ENCODE measurements at places on chromosomes 6 and 20.

GRCh38 chr6:148240461-148240840 is 102.2 kb upstream of the SASH1 start:
- no peak for DNase-seq

DNA sequence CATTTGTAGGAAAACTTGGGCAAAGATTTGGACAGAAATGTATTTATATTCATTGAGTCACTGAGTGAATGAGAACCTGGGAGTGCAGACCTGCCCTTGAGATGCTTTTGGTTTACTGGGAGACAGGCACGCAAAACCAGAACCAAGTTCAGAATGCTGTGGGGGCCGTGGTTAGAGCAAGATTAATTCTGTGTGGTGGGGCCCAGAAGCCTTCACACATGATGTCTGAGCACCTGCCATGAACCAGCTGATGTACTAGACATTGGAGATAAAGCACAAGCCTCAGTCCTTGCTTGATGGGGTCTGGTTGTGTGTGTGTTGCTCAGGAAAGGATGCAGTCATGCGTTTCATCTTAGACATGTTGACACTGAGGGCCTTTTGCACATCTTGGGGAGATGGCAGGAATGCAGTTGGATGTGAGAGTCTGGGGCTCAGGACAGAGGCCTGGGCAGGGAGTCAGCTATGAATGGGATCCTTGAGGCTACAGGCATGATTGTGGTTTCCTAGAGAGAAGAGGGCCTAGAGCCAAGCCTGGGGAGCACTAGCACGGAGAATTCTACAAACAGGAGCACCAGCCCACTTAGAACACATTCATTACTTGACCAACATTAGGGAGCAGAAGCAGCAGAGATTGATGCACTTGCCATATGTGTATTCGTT is 114.3 kb upstream of the TMEM181 start:
- DNase-seq = no peak

DNA sequence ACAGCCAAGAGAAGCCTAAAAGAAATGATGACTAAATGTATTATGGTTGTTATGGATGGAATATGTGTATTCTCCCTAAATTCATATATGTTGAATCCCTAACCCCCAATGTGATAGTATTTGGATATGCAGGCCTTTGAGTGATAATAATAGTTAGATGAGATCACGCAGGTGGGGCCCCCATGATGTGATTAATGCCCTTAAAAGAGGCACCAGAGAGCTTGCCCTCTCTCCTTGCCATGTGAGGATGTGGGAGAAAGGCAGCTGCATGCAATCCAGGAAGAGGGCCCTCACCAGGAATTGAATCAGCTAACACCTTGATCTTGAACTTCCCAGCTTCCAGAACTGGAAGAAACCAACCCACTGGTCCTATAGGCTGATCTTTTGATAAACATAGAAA is 190.6 kb upstream of the TCF21 start:
- DNase-seq = no peak

DNA sequence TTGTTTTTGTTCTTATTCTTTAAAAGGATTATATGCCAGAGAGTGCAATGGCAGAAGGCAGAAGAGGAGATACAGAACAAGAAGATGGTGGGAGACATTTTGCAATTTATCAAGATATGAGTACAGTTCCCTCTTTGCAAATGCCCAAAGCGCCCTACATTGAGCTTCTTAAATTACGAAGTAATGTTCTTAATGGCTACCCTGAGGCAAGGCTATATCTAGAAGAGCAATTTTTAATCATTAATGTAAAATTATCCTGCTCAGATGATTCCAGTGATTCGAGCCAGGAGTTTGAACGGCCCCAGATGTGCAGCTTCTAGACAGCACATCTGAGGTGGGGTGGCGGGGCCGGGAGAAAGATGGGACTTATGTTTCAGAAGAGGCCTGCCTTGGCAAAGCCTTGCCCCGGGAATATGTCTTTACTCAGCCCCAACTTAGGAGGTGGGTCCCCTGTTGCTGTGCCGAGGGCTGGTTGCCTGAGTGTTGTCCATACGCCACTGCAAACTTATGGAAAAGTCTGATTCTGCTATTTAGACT is 84.9 kb upstream of the MLN start:
- no peak for DNase-seq

DNA sequence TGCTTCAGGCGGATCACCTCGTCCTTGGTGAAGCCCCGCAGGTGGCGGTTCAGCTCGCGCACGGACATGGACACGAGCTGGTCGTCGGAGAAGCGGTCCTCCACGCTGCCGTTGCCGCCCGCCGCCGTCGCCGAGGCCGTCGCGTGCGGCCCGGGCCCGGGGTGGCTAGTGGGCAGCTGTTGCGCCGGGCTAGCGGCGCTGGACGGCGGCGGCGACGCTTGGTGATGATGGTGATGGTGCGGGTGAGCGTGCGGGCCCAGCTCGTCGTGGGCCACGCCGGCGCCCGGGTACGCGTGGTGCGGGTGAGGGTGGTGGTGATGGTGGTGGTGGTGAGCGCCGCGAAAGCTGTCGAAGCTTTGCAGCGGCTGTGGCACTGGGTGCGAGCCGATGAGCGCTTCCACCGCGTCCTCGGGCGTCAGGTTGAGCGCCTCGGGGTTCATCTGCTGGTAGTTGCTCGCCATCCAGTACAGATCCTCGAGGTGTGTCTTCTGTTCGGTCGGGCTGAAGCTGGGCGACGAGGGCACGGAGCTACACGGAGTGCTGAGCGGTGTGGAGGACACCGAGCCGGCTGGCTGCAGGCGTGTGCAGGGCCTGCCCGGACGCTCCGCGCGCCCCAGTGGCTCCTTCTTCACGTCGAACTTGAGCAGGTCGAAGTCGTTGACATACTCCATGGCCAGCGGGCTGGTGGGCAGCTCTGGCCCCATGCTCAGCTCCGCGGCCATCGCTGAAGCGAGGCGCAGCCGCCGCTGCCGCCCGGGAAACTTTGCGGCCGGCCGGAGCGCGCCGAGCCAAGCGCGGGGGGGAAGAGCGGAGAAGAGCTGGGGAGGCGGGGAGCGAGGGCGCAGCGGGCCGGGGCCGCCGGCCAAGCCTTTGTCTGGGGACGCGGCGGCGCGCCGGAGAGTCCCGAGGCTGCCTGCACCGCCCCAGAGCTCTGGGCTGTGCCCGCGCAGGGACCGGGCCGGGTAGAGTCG is 622 bp downstream of the MAFB start:
- DNase-seq = no peak

- DNase-seq = peak; percentile 6
Observed at GRCh38 chr6:118283766-118284165, 264.3 kb upstream of the PLN start.

DNA sequence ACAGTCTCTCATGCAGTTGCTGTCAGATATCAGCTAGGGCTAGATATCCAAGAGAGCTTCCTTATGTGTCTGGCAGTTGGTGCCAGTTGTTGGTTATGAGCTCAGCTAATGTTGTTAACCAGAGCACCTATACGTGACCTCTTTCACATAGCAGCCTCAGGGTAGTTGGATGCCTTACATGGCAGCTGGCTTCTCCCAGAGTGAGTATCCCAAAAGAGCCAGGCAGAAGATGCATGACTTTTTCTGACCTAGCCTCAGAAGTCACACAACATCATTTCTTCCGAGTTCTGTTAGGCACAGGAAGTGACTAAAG is 175.7 kb downstream of the VEGFA start:
- no peak for DNase-seq

DNA sequence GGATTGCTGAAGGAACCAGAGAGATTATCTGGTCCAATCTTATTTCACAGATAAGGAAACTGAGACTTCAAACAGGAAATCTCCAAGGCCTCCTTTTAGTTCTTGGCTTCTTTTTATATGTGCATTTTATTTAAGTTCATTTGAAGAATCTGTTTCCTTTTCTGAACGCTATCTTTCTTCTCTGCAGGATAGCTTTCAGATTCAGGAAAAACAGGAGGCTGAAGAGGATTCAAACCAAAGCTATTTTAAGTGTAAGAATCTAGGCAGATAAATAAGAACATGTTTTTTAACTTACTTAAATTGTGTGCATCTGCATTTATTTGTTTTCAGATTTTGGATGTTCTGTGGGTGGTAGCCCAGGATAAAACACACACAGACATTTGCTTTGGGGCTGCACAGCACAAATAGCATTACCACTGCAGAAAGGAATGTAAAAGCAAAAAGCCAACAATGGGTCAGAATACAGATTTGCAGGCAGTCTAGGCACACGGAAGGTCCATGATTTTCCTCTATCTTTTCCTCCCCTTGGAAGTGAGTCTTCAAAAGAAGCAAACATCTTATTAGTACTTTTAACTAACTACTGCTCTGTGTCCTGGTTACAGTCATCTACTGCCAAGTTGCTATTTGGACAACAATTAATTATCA is 188.8 kb upstream of the TBX18 start:
- no peak for DNase-seq

DNA sequence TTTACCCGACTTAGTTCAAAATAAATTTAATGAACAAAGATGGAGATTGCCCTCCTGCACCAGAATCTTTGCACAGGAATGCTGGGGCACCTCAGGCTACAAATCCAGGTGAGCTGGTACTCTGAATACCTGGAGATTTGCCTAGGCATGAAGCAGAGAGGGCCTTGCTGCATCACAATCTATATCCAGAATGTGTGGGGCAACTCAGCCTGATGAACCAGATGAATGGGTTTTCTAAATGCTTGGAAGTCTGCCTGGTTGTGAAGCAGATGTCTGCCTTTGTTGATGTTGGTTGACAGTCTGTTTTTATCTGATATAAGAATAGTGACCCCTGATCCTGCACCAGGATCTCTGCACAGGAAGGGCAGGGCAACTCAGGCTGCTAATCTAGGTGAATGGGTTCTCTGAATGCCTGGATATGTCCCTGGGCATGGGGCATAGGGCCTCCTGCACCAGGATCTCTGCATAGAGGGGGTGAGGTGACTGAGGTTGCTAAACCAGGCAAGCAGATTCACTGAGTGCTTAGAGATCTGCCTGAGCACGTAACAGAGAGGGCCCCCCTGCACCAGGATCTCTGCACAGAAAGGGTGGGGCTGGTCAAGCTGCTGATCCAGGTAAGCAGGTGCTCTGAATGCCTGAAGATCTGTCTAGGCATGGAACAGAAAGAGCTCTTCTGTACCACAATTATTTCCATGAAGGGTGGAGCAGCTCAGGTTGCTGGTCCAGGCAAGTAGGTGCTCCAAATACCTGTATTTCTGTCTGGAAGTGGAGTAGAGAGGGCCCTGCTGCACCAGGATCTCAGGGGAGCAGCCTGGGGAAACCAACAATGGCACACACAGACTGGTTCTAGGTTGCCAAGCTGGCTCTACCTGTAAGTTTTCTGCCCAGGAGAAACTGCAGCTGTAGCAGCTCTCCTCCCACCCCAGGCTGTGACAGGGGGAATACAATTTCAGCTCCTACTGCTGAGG is 437.5 kb downstream of the MMUT start:
- DNase-seq = no peak

DNA sequence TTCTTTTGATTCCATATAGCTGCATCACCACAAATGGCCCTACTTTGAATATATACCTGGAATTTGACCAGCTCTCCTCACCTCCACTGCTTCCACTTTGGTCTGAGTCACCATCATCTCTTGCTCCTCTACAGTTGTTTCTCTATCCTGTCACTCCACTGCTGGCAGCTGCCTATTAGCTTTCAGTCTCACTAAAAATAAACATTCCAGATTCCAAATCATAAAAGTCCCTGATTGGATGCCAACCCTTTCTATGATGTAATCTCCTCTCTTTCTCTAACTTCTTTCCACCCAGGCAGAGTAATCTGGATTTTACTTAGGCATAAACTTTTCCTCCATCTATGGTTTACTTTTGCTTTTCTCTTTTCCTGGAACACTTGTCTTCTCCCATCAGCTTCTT is 49.1 kb downstream of the RFPL4B start:
- DNase-seq = no peak

GRCh38 chr20:32896521-32897280 is 38.0 kb downstream of the EFCAB8 start:
- DNase-seq = no peak

DNA sequence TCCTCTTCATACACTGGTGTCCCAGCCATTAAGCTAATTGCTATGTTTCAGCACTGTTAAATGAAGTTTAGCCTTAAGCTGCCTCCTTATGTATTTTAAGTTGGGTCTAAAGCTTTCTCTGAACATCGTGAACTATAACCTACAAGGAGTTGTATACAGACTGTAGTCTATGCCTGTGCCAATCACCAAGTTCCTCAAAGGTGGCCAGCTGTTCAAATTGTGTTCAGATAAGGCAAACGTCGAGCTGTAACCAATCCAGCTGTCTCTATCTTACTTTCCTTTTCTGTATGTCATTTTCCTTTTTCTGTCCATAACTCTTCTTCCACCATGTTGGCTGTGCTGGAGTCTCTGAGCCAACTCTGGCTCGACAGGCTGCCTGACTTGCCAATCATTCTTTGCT is 199.6 kb downstream of the OGFRL1 start:
- no peak for DNase-seq

DNA sequence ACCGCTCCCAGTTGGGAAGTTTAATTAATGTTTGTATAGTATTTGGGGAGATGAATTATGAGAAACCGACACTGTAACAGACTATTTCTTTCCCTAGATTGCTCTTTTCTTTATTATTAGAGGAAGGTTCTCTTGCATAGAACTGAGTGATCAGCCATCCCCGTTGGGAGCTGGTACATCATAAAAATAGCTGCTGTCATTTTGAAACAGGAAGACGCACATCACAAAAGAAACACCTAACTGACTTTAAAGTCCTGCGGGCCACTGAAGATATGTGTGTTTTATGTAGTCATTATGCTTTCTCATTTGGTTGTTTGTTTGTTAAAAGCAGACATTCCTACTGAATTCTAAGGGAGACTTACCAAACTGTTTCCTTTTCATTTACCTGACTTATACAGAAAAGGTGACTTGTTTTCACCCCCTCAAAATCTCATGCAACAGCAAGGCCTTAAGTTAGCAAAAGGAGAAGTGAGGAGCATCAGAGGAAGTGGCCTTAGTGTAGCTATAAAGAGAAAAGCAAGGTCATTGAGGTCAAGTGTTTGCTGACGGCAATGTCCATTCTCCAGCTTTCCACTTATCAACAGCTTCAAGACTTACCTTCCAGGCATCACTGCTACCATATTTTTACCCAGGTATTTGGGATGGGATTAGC is 91.0 kb downstream of the PKHD1 start:
- DNase-seq = no peak

GRCh38 chr6:132100388-132100990 is 149.3 kb upstream of the CCN2 start:
- DNase-seq = no peak

DNA sequence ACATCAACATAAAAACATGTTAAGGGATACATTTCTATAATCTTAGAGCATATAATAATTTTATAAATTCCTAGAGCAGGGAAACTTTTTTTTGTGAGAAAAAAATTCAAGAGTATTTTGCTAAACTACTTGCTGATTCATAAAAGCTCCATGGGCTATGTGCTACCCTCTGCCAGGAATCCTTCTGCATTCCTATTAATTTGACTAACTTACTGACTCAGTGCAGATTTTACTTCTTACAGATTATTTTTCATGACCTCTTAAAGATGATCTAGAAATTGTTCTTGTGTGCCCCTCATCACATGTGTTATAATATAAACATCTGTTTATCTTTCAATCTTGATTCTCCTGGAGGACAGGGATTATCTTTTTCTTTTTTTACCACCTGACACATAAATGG is 5.7 kb downstream of the VTA1 start:
- DNase-seq = no peak

DNA sequence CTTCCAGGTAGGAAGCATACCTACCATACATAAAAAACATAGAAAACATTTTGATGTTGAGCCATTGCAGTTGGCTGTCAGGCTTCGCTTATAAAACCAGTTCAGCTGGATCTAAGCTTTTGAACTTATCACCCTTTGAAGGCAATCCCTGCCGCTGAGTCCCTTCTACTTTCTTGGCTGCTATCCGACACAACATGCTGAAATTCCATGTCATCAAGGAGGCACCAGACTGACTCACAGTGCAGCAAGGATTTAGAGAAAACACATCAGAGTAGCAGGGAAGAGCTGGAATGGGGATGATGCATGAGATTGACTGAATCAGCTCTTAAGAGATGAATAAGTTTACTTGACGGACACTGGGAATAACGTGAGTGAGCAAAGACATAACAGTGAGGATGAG is 135.0 kb upstream of the MAN1A1 start:
- DNase-seq = no peak

Data from H7 (cell line).